CD14-positive monocyte (primary cell): ENCODE measurements at places on chromosomes 16 and 17.
A peak's percentile ranks its signal among the peaks of the same experiment; 100 is the strongest.

DNA sequence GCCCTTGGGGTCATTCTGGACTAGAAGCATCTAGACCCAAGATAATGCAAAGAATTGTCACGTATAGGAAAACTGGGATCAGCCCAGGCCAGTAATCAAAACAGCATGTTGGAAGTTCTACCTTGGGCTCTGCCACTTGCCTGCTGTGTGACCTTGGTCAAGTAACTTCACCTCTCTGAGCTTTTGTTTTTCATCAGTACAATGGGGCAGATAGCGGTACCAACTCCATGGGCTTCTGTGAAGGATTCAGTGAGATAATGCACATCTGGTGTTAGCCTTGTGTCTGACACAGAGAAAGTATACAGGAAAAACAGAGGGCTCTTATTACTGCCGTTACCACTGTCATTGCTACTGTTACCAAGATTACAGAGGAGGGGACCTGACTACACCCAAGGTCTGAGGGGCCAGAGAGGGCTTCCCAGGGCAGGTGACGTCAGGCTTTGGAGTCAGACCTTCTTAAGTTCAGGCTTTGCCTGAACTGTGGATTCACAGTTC, 24.6 kb downstream of the CMIP start:
- peak overlapping the region; percentile 82 for H3K27ac ChIP-seq
- DNase-seq, result no peak
- H3K4me1 ChIP-seq, result peaks cover 96% of the 10 kb centered on the region
- H3K36me3 ChIP-seq, result peaks cover 11% of the 10 kb centered on the region
- peak overlapping the region; percentile 55 for H3K4me3 ChIP-seq
- H3K27me3 ChIP-seq, result no peaks in the 10 kb centered on the region

GRCh38 chr16:70747703-70748631, 53.0 kb downstream of the VAC14 start:
- H3K4me3 ChIP-seq, result no peak overlapping the region
- H3K27ac ChIP-seq, result no peak overlapping the region
- H3K4me1 ChIP-seq, result peaks cover 18% of the 10 kb centered on the region
- no peak for DNase-seq
- H3K36me3 ChIP-seq, result peaks cover 32% of the 10 kb centered on the region

DNA sequence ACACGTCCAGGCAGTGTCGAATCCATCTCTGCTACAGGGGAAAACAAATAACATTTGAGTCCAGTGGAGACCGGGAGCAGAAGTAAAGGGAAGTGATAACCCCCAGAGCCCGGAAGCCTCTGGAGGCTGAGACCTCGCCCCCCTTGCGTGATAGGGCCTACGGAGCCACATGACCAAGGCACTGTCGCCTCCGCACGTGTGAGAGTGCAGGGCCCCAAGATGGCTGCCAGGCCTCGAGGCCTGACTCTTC, 7.2 kb upstream of the CD68 start:
- H3K4me3 ChIP-seq, result peak overlapping the region; percentile 100
- H3K27me3 ChIP-seq, result no peaks in the 10 kb centered on the region
- peaks cover 61% of the 10 kb centered on the region for H3K36me3 ChIP-seq
- H3K4me1 ChIP-seq, result peaks cover 47% of the 10 kb centered on the region

GRCh38 chr17:34254146-34254545, 939 bp upstream of the CCL2 start:
- no peak for DNase-seq
- H3K27me3 ChIP-seq, result no peaks in the 10 kb centered on the region

GRCh38 chr16:48611329-48612137, 1.6 kb upstream of the N4BP1 start:
- no peaks in the 10 kb centered on the region for H3K27me3 ChIP-seq
- H3K27ac ChIP-seq, result peak overlapping the region; percentile 76
- H3K4me3 ChIP-seq, result peak overlapping the region; percentile 48
- H3K36me3 ChIP-seq, result no peaks in the 10 kb centered on the region

DNA sequence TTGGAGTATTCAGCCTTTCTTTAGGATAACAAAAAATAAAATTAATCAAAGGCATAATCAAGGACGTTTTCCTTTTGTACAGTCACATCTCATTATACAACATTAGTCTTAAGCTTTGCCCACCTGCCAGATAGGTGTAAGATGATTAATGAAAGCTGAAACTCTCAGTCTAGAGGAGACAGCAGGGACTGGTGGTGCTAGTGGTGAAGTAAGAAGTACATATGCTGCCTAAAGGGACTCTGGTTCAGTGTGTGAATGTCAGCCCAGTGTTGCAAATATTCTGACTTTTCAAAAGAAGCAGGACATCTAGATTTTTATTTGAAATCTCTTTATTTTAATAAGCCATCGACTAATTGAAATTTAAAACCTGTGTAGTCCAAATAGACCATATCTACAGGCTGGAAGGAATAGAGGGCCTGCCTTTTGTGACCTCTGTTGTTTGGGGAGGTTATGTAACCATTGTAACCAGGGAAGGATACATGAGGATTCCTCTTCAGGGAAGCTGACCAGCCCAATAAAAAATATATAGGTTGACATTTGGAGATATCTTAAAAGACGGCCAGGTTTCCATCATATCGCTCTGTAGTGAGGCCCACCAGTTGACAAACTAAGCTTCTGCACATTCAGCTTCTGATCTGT, 54.1 kb downstream of the FTO start:
- peaks cover 19% of the 10 kb centered on the region for H3K4me1 ChIP-seq
- no peaks in the 10 kb centered on the region for H3K36me3 ChIP-seq
- no peak overlapping the region for H3K27ac ChIP-seq
- H3K4me3 ChIP-seq, result no peak overlapping the region

DNA sequence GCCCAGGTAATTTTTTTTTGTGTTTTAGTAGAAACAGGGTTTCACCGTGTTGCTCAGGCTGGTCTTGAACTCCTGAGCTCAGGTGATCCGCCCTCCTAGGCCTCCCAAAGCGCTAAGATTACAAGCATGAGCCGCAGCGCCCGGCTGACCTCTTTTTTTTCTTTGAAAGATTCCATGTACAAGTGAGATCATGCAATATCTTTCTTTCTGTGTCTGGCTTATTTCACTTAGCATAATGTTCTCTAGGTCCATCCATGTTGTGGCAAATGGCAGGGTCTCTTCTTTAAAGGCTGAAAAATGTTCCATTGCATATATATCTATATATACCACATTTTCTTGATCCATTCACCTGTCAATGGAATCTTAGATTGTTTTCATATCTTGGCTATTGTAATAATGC, 255.0 kb upstream of the MYOCD start:
- H3K4me1 ChIP-seq, result no peaks in the 10 kb centered on the region
- no peak for DNase-seq
- no peak overlapping the region for H3K27ac ChIP-seq
- H3K27me3 ChIP-seq, result no peaks in the 10 kb centered on the region

GRCh38 chr16:65875381-65876055, 491.0 kb upstream of the CDH5 start:
- no peaks in the 10 kb centered on the region for H3K4me1 ChIP-seq
- H3K36me3 ChIP-seq, result no peaks in the 10 kb centered on the region
- no peak for DNase-seq
- H3K27ac ChIP-seq, result no peak overlapping the region
- H3K4me3 ChIP-seq, result no peak overlapping the region

- no peaks in the 10 kb centered on the region for H3K27me3 ChIP-seq
- H3K36me3 ChIP-seq, result peaks cover 15% of the 10 kb centered on the region
- no peak overlapping the region for H3K27ac ChIP-seq
- DNase-seq, result no peak
- H3K4me1 ChIP-seq, result peaks cover 39% of the 10 kb centered on the region
Measured at GRCh38 chr16:89974870-89975269, 26.3 kb downstream of the DEF8 start.

- H3K27ac ChIP-seq, result no peak overlapping the region
- H3K4me1 ChIP-seq, result no peaks in the 10 kb centered on the region
- no peak for DNase-seq
- H3K4me3 ChIP-seq, result no peak overlapping the region
- H3K27me3 ChIP-seq, result no peaks in the 10 kb centered on the region
Measured at GRCh38 chr17:9566067-9566466, 9.6 kb downstream of the STX8 start.

GRCh38 chr17:2083613-2084035, 28.7 kb downstream of the HIC1 start:
- peak overlapping the region; percentile 37 for H3K4me3 ChIP-seq
- no peaks in the 10 kb centered on the region for H3K27me3 ChIP-seq
- H3K27ac ChIP-seq, result peak overlapping the region; percentile 74

- H3K4me3 ChIP-seq, result no peak overlapping the region
- no peaks in the 10 kb centered on the region for H3K36me3 ChIP-seq
- DNase-seq, result no peak
- H3K4me1 ChIP-seq, result no peaks in the 10 kb centered on the region
- H3K27ac ChIP-seq, result no peak overlapping the region
- no peaks in the 10 kb centered on the region for H3K27me3 ChIP-seq
Measured at GRCh38 chr16:73405851-73406250, 357.9 kb upstream of the ZFHX3 start.

GRCh38 chr16:86065711-86066110, 166.7 kb downstream of the IRF8 start:
- peaks cover 10% of the 10 kb centered on the region for H3K27me3 ChIP-seq
- H3K4me3 ChIP-seq, result no peak overlapping the region
- no peak for DNase-seq
- no peaks in the 10 kb centered on the region for H3K36me3 ChIP-seq
- no peak overlapping the region for H3K27ac ChIP-seq

DNA sequence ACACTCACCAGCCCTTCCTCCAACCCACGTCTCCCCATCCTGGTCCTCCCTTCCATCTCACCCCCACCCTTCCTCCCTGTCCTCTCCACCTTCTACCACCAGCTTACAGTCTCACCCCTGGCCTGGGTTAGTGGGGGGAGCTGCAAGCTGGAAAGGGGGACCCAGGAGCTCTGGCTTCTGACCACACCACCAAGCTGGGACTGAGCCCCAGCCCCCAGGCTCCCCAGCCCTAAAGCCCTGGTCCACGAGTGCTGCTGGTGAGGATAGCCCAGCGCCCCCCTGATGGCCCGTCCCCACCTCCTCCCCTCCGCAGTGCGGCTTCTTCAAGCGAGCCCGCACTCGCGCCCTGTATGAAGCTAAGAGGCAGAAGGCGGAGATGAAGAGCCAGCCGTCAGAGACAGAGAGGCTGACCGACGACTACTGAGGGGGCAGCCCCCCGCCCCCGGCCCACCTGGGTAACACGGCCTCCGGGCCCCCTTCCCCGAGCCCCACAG, 7.2 kb upstream of the PDK2 start:
- no peaks in the 10 kb centered on the region for H3K36me3 ChIP-seq
- H3K27ac ChIP-seq, result no peak overlapping the region
- H3K27me3 ChIP-seq, result no peaks in the 10 kb centered on the region
- H3K4me3 ChIP-seq, result no peak overlapping the region

DNA sequence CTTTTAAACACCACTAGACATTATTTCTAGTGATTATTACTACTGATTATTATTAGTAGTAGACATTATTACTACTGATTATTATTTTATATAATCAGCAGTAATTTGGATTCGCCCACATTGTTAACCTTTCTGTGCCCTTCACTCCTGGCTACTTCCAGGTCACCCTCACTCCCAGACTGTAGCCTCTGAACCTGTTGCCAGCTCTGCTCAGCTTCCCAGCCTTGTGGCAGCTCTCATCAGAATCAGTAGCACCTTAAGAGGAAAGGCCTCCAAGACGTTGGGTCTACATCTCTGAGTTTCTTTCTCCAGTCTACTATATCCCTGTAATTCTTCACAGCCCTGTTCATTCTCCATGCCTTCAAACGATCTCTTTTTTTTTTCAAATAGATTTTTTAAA, 137.0 kb downstream of the KATNIP start:
- no peak overlapping the region for H3K4me3 ChIP-seq
- no peak for DNase-seq
- peaks cover 4% of the 10 kb centered on the region for H3K36me3 ChIP-seq
- no peaks in the 10 kb centered on the region for H3K27me3 ChIP-seq

GRCh38 chr16:47519546-47519945, 58.4 kb downstream of the PHKB start:
- no peak overlapping the region for H3K27ac ChIP-seq
- no peaks in the 10 kb centered on the region for H3K27me3 ChIP-seq
- DNase-seq, result no peak
- no peak overlapping the region for H3K4me3 ChIP-seq
- peaks cover 35% of the 10 kb centered on the region for H3K36me3 ChIP-seq

DNA sequence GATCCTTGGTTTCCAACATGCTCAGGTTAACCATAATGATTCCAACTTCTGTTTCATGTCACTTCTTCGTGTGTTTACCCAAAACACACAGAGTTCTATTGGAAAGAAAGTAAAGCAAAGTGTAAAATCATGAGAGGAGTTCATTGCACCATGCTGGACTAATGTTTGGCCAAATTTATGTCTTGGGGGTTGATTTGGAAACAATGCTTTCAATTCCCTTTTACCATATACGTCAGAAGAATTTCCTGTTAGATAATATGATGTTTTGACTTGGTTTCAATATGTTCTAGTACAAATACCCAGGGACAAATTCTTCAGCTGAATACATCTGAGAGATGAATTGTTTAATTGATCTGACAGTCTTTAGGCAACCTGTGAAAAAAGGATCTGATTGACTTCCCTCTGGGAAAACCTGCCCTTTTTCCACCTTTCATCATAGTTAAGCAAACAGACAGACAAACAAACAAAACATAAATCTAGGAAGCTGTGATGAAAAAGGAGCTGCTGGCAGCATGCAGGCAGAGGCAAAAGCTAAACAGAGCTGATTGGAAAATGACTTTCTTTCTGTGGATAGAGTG, 26.0 kb upstream of the MPHOSPH6 start:
- peaks cover 58% of the 10 kb centered on the region for H3K4me1 ChIP-seq
- no peaks in the 10 kb centered on the region for H3K27me3 ChIP-seq
- H3K27ac ChIP-seq, result peak overlapping the region; percentile 78
- H3K36me3 ChIP-seq, result no peaks in the 10 kb centered on the region
- peak; percentile 83 for DNase-seq
- H3K4me3 ChIP-seq, result no peak overlapping the region

DNA sequence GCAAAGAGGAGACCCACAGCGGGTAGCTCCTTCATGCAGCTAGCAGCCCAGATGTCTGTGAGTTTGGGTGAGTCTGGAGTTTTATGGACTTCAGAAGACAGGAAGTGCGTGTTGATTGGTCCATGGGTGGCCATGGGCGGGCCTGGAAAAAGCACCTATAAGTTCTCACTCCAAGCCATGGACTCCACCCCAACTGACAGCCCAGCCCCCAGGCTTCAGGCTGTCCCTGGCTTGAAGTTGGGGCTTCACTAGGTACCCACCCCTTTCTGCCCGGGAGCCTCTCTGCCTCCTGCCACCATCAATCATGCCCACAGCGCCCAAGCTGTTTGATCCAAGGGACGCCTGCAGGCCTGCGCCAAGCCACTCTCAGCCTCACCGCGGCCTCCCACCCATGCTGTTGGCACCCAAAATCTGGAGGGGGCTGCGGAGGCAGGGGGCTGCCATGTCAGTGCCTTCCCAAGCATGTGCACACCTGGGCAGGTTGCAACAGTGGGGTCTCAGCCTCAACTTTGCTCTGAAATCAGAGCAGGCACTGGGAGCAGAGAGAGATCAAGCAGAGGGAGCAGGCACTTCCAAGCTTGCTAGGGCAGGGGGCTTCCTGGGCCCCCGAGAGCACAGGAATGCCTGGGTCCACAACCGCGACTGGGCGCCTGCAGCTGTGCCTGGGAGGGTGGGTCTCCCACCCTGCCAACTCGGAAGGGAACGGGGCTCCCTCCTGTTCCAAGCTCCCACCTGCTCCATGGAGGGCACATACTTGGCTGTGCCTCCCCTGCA, 1503.7 kb downstream of the CDH11 start:
- no peaks in the 10 kb centered on the region for H3K4me1 ChIP-seq
- no peak overlapping the region for H3K4me3 ChIP-seq
- H3K27ac ChIP-seq, result no peak overlapping the region
- H3K27me3 ChIP-seq, result no peaks in the 10 kb centered on the region
- DNase-seq, result no peak

- no peak for DNase-seq
- H3K4me1 ChIP-seq, result peaks cover 28% of the 10 kb centered on the region
- no peak overlapping the region for H3K4me3 ChIP-seq
Measured at GRCh38 chr17:27545562-27546229, 85.3 kb upstream of the LGALS9 start.
